ENCODE measurements at places on chromosomes 16 and 17.

DNA sequence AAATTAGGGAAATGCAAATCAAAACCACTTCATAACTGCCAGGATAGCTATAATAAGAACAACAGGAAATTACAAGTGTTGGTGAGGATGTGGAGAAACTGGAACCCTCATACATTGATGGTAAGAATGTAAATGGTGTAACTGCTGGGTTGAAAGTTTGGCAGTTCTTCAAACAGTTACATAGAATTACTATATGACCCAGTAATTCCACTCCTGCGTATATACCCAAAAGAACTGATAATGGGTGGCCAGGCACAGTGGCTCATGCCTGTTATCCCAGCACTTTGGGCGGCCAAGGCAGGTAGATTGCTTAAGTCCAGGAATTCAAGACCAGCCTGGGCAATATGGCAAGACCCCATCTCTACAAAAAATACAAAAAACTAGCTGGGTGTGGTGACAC lies 4.5 kb upstream of the CMTM4 start:
- DNase-seq, result no peak

DNA sequence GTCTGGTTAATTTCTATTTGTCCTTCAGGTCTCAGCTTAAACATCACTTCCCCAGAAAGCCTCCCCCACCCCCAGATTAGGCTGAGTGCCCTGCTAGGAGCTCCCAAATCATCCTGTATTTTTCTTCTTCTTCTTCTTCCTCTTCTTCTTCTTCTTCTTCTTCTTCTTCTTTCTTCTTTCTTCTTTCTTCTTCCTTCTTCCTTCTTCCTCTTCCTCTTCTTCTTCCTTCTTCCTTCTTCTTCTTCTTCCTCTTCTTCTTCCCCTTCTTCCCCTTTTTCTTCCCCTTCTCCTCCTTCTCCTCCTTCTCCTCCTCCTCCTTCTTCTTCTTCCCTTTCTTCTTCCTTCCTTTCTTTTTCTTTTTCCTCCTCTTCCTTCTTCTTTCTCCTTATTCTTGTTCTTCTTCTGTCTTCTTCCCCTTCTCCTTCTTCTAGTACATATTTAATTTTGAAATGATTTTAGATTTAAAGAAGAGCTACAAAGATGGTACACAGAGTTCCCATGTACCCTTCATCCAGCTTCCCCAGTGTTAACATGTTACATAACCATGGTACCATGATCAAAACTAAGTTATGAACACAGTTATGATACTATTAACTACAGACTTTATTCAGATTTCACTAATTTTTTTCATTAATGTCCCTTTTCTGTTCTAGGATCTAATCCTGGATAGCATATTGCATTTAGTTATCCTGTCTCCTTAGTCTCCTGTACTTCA lies 27.1 kb upstream of the DHX40 start:
- no peak for DNase-seq

DNA sequence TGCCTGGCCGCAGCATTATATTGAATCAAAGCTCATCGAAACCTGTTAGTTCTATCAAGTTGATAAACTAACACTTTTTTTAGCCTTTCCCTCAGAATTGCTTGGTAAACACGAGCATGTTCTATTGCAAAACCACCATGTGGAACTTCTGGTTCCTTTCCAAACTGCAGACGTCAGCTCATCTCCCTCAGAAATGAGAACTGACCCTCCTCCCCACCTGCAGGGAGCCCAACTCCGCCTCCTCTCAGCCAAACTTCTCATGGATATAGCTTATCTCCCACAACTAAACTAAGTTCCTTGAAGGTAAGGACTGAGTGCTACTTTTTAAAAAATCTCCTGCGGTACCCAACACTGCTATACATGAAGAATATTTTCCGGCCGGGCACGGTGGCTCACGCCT lies 6.7 kb downstream of the SHMT1 start:
- no peak for DNase-seq

- no peak for DNase-seq
Measured at GRCh38 chr16:49486400-49486799, 112.8 kb downstream of the C16orf78 start.

DNA sequence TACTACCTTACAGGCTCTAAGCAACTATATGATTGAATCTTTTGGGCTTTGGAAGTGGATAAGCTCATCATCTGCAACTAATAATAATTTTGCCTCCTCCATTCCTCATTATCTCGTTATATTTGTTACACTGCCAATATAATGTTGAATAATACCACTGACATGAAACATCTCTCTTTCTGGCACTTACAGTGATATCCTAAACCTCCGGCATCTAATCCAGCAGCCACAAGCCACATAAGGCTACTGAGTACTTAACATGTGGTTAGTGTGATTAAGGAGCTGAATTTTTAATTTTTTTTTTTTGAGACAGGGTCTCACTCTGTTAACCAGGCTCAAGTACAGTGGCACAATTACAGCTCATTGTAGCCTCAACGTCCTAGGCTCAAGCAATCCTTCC lies 9.6 kb downstream of the CDC42EP4 start:
- no peak for DNase-seq

Data from Panc1 (cell line).